CD4-positive, alpha-beta T cell treated with Interleukin-21 for 1 hour (primary cell): ENCODE measurements at places on chromosomes 1 and 21.
A peak's percentile ranks its signal among the peaks of the same experiment; 100 is the strongest.

- no peak for DNase-seq
These were observed 24.1 kb downstream of the KCNJ15 start for GRCh38 chr21:38280867-38281266.

DNA sequence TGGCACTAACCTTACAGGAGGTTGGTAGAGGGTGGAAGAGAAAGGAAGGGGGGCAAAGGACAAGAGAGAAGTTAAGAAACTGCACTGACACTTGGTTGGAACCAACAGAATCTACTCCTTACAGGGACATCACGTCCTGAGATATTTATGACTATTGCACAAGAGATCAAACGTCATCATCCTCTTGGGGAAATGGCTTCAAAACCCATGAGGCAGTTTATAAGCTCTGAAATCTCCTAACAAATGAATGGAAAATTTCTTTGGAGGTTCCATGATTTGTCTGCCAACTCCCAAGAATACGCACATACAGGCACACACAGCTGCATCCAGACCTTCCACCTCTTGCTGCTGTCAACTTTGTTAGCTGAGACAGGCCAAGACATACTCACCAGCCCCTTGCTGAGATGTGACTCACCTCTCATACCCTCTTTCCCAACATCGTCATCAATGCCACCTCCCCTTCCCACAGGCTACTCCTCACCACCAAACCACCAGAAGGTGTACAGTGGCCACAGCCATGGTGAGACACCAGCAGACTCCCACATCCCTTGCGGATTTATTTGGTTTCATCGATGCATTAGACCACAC is 135.5 kb downstream of the SETD4 start:
- no peak for DNase-seq

DNA sequence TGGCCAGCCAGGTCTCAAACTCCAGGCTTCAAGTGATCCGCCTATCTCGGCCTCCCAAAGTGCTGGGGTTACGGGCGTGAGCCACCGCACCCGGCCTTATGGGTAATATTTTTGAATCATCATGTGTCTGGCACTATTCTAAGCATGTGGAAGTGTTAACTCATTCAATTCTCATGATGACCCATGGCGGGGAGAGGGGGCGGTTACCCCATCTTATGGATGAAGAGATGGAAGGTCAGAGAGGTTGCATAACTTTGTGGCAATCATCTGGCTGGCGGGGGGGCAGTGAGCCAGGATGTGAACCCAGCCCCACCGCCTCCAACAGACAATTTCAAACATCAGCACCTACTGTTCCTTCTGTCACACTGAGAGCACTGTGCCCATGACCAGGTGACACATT is 11.5 kb upstream of the TAS1R2 start:
- no peak for DNase-seq

GRCh38 chr1:43453442-43454269 is at the start of gene HYI:
TSS of gene HYI (minus strand) at chr1:43453931. CDS start at chr1:43453793, 138 bp downstream.
- peak; percentile 76 for DNase-seq

- no peak for DNase-seq
These were observed 1.8 kb downstream of the ELAPOR1 start for GRCh38 chr1:109115685-109116084.

DNA sequence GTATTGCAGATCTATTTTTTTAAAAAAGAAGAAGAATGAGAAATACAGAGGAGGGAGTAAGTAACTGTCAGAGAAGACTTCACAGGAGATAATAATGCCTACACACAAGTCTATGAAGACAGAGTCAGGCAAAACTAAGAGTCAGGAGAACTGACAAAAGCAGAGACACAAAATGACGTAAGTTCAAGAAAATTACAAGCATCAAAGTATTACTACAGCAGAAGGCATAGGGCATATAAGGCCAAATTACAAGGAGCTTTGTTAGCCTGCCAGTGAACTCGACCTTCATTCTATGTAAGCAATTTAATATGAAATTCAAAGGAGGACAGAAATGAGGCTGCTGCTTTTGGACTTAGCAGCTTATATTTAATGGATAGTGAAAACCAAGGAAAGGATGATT is 23.7 kb downstream of the FAF1 start:
- no peak for DNase-seq

DNA sequence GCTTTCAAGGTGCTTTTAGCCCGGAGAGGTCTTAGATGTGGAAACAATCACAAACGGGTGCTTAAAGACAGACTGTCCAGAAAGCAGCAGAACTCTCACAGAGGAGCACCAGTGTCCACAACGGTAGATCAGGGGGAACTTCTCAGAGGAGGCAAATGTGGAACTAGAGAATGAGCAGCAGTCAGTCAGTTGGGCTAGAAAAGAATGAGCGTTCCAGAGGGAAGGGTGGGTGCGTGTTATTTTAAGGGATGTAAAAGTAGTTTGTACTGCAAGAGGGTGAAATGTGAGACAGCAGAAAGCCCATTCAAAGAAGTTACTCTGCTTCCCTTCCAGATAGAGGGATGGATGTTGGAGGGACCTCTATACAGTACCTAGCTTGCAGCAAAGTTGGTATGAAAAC is 30.9 kb downstream of the RGS5 start:
- DNase-seq: no peak

DNA sequence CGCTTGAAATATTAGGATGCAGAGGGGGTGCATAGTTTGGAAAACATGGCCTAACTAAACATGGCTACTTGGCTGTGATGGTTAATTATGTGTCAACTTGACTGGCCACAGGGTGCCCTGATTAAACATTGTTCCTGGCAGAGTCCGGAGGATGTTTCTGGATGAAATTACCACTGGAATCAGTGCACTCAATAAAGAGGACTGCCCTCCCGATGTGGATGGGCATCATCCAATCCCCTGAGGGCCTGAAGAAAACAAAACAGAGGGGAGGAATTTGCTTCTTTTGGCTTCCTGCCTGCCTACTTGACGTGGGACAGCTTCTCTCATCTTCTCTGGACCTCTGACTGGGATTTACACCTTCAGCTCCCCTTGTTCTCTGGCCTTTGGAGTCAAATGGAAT is 79.1 kb upstream of the KCNE2 start:
- no peak for DNase-seq

DNA sequence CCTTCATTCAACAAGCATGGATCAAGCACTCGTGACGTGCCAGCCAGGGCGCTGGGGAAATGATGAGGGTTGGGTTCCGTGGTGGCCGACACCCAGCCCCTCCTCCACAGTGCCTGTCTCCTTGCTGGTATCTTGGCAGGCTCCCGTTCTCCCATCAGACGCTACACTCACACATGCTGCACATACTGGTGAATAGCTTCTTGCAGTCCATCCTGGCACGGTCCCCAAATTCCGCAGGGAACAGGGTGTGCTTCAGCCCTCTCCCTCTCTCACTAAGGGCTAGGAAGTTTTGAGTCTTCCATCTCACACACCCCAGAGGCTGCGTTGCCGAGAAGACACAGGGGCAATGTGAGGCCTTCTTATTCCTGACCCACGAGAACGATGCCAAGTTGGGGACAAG is 10.1 kb upstream of the MEF2D start:
- DNase-seq: no peak

DNA sequence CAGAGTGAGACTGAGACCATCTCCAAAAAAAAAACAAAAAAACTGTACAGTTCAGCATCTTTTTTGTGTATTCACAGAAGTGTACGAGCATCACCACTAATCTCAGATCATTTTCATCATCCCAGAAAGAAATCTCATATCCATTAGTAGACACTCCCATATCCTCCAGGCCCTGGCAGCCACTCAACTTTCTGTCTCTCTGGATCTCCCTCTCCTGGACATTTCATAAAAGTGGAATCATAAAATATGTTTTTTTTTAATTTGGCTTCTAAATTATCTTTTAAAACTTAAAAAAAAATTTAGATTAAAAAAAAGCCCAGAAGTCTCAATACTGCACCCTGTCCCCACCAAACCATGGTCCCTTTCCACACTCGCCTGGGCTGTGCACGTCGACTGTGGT is 22.1 kb downstream of the RIPPLY3 start:
- no peak for DNase-seq

DNA sequence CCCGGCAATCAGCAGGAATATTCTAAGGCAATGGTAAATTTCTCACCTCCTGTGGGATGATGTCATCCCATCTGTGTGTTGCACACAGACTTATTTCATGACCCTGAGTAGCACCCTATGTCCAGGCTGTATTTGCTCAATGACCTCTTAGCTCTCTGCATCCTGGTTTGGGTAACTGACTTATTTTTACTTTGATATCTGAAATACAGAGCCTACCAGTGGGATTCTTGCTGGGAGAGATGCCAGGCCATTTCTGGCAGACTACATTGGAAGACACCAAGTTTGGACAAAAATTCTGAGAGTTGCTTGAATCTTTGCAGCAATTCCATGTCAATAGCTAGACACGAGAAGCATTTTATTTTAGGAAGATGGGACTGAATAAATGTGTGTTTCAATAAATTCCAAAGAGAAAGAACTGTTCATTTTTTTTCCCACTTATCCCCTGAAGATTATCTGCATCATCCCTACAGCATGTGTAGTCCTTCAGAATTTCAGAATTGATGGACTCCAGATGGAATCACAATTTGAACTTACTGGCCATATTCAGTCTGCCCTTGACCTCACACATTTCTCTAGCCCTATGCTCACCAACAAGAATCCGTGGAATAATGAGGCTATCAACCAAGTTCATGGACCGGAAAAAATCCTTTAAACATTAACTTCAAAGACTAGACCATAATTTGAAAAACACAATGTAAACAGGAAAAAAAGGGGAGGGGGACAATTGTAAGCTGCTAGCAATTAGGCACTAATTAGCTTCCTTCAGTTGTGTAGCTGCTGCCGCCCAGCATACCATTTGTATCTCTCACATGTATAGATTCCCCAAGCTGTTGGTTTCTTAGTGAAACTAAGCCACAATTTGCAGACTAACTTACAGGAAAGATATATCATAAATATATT is 226.5 kb downstream of the HMCN1 start:
- DNase-seq: no peak

DNA sequence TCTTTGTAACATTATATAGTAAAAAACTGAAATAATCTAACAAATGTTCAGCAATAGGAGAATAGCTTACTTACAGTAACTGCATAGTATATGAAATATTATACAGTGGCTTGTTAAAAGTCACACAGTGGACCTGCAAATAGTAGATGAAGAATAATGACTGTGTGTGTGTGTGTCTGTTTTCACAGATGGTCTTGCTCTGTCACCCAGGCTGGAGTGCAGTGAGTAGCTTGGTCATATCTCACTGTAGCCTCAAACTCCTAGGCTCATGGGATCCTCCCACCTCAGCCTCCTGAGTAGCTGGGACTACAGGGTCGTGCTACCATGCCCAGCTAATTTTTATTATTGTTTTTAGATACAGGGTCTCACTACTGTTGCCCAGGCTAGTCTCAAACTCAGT is 67.3 kb upstream of the KIAA1614 start:
- DNase-seq: no peak

DNA sequence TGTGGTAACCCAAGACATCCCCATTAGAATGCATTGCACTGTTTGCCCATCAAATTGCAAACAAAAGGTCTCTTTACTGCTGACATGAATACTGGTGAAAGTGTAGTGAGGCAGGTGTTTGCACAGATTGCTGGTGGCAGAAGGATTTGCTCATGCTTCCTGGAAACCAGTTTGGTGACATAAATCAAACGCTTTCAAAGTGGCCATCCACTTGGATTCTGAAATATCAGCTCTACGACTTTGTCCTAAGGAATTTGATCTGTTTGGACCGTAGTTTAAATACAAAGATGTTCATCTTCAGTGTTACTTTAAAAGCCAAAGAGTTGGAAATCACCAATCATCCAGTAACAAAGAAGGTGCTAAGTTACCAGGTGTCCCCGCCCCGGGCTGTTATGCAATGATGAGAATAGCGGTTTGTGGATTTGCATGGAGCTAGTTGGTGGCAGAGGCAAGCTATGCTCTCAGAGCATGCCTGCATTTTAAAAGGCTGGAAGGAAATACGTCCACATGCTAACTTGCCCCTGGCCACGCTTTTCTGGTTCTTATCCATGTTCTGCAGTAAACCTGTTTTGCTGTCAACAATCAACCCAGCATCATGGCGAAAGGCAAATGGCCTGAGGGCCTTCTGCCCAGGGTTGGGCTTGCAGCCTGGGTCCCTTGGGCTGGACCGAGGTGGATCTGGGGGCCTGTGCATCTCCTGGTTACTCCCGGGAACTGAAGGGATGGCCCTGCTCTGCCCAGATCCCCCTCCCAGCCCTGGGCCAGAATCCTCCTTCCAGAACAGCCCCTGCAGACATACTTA is 49.2 kb downstream of the UMODL1 start:
- DNase-seq: no peak

- no peak for DNase-seq
These were observed 2.1 kb upstream of the SERINC2 start for GRCh38 chr1:31410871-31411270.

GRCh38 chr1:78214334-78214733 is 168.6 kb downstream of the GIPC2 start:
- DNase-seq: no peak

GRCh38 chr1:245704765-245705164 is 550.0 kb downstream of the KIF26B start:
- no peak for DNase-seq

DNA sequence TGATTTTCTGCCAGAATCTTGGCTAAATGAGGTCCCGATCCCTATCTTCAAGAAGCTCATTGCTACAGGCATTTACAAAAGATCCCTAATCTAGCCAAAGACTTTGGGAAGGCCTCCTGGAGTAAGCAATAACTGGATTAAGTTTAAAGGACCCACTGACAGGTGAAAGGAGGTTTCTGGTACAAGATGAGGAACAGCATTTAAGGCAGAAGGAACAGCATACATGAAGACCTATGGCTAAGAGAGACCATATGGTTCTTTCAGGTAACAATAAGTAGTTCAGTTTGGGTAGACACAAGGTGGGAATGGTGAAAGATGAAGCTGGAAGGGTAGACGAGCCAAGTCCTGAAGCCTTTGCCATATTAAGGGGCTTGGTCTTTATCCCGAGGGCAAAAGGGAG is 27.8 kb downstream of the SHISAL2A start:
- DNase-seq: no peak

DNA sequence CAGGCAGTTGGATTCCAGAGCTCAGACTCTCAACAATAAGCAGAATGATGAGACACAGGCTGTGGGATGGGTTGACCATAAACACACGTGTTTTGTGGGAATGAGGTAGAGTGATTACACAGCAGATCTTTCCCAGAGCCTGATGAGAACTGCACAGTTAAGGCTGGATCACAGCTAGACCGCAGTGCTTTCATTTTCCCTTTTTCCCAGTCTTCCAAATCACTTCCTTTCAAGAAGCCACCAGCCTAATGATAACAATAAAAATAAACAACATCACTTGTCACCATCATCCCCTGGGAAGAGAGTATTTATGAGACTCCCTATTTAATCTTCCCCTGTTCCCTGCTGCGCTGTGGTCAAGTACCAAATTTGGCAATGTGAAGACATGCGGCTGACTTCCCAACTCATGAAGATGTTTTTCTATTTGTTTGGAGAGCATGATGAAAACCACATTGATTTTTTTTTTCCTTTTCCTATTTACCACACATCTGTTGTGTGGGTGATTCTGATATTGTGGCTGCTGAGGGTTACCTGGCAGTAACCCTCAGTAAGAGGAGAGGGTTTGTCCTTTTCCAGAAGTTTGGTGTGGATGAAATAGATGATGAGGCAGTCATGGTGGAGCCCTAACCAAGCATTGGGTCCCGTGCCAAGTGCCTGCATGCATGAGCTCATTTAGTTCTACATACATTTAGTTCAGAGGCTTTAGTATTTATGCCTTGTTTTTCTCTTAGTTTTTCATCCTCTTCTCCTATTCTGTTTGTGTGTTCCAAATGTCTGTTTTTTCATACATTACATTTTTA is 248.9 kb upstream of the HOOK1 start:
- no peak for DNase-seq
